Thoracic aorta (tissue), 2 donors: ENCODE measurements at places on chromosomes 4 and X.

DNA sequence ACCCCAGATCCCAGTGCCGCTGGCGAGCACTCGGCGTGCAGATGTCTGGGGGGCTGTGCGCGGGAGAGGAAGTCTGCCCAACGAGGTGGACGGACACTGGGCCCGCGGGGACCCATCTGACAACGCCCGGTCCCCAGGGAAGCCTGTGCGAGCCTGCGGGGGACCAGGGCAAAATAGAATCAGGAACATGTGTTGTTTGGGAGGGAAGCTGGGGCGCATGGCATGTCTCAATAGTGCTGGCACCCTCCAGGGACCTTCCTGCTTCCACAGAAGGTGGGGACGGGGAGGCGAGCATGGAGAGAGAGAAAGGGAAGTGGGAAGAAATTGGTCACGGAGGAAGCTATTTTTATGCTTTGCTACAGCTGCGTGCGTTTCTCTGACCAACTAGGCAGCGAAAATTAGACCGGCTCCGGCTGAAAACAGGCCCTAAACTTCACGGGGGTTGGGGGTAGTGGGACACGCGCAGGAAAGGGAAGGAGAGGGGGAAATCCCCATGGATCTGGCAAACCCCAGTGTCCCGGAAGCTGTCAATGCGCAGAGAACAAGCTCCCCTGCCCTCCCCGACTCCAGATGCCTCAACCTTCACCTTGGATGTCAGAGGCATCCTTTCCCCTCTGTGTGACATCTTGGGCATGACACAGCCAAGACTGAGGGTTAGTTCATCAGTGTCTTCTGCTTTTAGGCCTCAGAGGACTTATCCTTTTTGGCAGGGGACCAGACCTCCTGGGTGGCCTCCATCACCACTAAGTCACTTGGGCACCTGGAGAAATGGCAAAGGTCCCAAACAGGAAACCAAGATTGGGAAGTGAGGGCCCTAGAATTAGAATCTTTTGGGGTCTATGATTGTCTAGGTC is 169.8 kb upstream of the BCOR start:
- no peak for DNase-seq

DNA sequence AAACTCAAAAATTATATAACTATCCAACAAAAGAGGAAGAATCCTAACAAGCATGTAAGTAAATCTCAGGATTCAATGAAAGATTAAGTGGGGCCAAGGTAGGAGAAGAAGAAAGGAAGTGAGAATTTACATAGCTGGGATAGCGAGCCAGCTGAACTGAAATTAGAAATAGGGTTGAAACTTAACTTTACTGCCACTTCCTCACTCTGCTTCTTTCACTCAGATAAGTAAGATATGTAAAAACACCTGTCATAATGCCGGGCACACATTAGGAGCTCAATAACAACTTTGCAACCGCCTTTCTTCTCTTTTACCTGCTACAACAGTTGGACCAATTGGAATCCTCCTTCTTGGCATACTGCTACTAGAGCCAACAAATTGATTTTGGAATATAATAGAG is 129.4 kb downstream of the CNKSR2 start:
- DNase-seq = no peak

GRCh38 chrX:10072786-10073568 is 83.8 kb upstream of the CLCN4 start:
- DNase-seq = no peak

DNA sequence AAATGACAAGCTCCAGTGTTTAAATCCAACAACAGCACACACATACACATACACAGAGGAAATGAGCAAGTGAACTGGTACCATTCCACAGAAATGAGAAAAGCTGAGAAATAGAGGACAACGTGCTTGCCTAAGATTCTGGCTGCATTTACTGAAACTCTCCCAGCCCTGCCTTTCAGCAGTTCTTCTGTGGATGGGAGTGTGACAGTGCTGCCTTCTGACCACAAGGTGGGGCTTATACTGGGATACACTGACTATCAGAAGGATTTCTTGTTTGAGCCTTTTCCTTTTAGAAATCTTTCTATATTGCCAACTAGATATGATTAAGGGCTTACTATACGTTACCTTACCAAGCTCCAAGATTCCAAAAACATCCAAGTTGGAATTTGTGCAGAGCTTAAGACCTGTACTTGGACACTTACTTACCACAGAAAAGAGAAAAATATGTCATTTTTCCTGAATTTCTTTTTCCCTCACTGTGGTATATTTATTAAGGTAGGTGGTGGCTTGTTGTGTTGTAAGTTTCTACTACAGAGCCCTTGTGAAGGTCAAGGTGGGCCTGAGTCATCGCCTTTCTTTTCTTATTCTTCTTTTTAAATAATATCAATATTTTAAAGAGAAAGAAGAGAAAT is 10.7 kb upstream of the CXCL8 start:
- peak; percentile 37 for DNase-seq

GRCh38 chr4:2177443-2178093 is 64.4 kb downstream of the HAUS3 start:
- no peak for DNase-seq
